Dermis blood vessel endothelial cell (primary cell): ENCODE measurements at places on chromosomes 16 and 17.
A peak's percentile ranks its signal among the peaks of the same experiment; 100 is the strongest.

DNA sequence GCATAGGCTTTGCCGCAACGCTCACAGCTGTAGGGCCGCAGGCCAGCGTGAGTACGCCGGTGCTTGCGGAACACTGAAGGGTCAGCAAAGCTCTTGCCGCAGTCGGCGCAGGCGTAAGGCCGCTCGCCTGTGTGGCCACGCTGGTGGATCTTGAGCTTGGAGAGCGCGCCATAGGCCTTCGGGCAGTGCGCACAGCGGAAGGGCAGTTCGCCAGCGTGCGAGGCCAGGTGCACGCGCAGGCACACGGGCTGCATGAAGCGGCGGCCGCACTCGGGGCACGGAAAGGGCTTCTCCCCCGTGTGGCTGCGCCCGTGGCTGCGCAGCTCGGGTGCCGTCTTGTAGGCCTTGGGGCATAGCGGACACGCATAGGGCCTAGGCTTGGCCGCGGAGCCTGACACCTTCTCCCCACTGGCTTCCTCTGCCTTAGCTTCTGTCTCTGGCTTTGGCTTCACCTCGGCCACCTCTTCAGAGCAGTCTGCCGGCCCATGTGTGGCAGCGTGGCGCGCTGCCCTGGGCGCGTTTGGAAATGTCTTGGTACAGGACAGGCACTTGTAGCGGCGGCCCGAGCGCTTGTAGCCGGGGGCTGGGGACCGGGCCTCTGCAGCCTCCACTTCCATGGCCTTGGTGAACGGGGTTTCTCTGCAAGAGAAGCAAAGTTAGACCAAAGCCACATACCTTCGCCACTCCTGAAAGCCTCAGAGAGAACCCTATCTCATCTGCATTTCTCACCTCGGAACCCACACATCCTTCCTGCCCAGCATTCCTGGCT is 10.0 kb downstream of the ZNF668 start:
- peak; percentile 34 for DNase-seq

DNA sequence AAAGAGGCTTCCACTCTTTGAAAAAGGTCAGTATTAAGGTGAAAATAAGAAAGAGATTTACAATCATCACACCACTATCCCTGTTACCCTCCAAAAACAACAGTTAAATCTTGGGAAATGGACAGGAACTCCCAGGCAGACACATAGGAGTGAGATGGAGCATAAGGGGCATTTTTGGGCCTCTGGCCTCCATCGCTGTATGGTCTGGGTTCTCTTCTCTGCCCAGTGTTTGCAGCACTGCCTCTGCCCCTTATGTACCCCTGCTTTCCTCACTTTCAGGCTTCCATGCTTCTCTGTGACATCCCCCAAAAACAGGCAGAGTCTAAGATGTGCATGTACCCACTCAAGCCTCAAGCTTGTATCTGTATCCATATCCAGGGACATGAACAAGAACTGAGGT is 630 bp upstream of the HOXB2 start:
- DNase-seq = no peak

GRCh38 chr17:1144162-1144561 is 35.6 kb downstream of the ABR start:
- DNase-seq = no peak

- DNase-seq = no peak
Observed at GRCh38 chr16:3825103-3825502, 55.4 kb downstream of the CREBBP start.

GRCh38 chr16:29839822-29840221 is 19.6 kb downstream of the MVP start:
- no peak for DNase-seq

- no peak for DNase-seq
Observed at GRCh38 chr16:65038100-65038499, 83.8 kb downstream of the CDH11 start.

DNA sequence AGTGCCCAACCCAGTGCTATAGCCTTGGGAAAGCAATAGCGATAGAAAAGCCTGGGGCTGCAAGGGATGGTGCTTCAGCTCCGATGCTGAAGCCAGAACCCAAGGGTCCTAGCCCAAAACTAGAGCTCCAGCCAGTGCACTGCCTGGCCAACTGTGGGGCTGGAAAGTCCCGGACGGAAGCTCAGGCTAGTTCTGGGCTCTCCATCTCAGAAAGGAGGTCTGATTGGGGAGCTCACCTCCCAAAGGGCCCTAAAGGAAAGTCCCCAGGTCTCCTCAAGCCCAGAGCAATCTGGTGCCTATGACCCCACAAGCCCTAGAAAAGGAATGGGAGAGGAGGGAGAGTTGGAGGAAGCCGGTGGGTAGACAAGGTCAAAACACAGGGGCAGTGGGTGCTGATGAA is 2.0 kb upstream of the ABCC3 start:
- no peak for DNase-seq

GRCh38 chr17:41919165-41919817 is 540 bp upstream of the ACLY start:
- no peak for DNase-seq
